CD4-positive, alpha-beta memory T cell (primary cell): ENCODE measurements at places on chromosomes 7 and 10. TPM values are rescaled to one million over a fixed set of nuclear protein-coding genes. Genes with fewer than 3 reads are reported as not detected.
A peak's percentile ranks its signal among the peaks of the same experiment; 100 is the strongest.

GRCh38 chr7:112668561-112668960 is 121.6 kb downstream of the TMEM168 start:
- no peak for DNase-seq
- H3K36me3 ChIP-seq, result no peaks in the 10 kb centered on the region
- H3K27ac ChIP-seq, result no peak overlapping the region
- H3K27me3 ChIP-seq, result no peaks in the 10 kb centered on the region
- no peaks in the 10 kb centered on the region for H3K4me1 ChIP-seq
- no peak overlapping the region for H3K4me3 ChIP-seq

- no peak overlapping the region for H3K27ac ChIP-seq
- DNase-seq, result no peak
- H3K36me3 ChIP-seq, result no peaks in the 10 kb centered on the region
- no peak overlapping the region for H3K4me3 ChIP-seq
- H3K27me3 ChIP-seq, result no peaks in the 10 kb centered on the region
Observed at GRCh38 chr7:112157072-112157471, 49.1 kb downstream of the DOCK4 start.

GRCh38 chr10:132370426-132371340 is 26.3 kb upstream of the PWWP2B start:
- H3K4me3 ChIP-seq, result no peak overlapping the region
- H3K27me3 ChIP-seq, result no peaks in the 10 kb centered on the region
- H3K27ac ChIP-seq, result no peak overlapping the region

- no peak overlapping the region for H3K27ac ChIP-seq
- no peaks in the 10 kb centered on the region for H3K36me3 ChIP-seq
- no peak for DNase-seq
- no peak overlapping the region for H3K4me3 ChIP-seq
- H3K27me3 ChIP-seq, result no peaks in the 10 kb centered on the region
Observed at GRCh38 chr10:28874210-28874609, 196.9 kb downstream of the BAMBI start.

The EPHA1 gene
- total RNA-seq, result 30.7 TPM

- H3K27ac ChIP-seq, result no peak overlapping the region
- no peak for DNase-seq
- H3K4me3 ChIP-seq, result no peak overlapping the region
- H3K36me3 ChIP-seq, result no peaks in the 10 kb centered on the region
- H3K27me3 ChIP-seq, result no peaks in the 10 kb centered on the region
- H3K4me1 ChIP-seq, result no peaks in the 10 kb centered on the region
Observed at GRCh38 chr7:118087126-118087525, 96.8 kb upstream of the LSM8 start.

DNA sequence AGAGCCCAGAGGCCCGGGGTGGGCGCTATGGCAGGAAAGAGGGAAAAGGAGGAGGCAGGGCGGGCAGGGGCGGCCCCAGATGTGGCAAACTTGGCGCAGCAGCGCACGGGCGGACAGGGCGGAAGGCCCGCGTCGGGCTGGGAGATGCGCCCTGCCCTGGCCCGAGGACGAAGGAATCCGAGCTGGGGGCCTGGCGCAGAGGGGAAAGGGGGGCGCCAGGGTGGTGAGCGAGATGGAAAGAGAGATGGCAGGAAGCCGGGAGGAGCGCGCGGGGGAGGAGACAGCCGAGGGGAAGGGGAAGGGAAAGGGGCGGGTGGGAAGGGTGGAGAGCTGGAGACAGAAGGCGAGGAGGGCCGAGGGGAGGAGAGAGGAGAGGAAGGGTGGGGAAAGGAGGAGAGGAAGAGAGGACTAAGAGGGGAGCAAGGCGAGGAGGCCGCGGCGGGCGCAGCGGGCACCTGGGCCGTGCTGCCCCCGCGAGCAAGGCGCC is at the start of gene MARVELD1:
Gene MARVELD1 (plus strand): TSS at position 392 of the 487 bp plus-strand sequence. CDS start 147 bp downstream, outside the sequence.
- H3K27me3 ChIP-seq, result no peaks in the 10 kb centered on the region
- H3K27ac ChIP-seq, result no peak within 1 kb of the TSS
- H3K4me3 ChIP-seq, result peak within 1 kb of the TSS; percentile 55
- H3K4me1 ChIP-seq, result peaks cover 6% of the 10 kb centered on the region
- H3K36me3 ChIP-seq, result no peaks in the 10 kb centered on the region

GRCh38 chr10:78650122-78650521 is 418.6 kb upstream of the ZMIZ1 start:
- H3K27me3 ChIP-seq, result no peaks in the 10 kb centered on the region
- DNase-seq, result no peak
- H3K4me1 ChIP-seq, result no peaks in the 10 kb centered on the region
- no peak overlapping the region for H3K27ac ChIP-seq

GRCh38 chr10:48224979-48225560 is 49.4 kb downstream of the FRMPD2 start:
- H3K4me3 ChIP-seq, result no peak overlapping the region
- no peak overlapping the region for H3K27ac ChIP-seq
- no peaks in the 10 kb centered on the region for H3K4me1 ChIP-seq
- no peak for DNase-seq
- no peaks in the 10 kb centered on the region for H3K27me3 ChIP-seq

GRCh38 chr7:43742692-43743091 is 13.4 kb upstream of the COA1 start:
- no peaks in the 10 kb centered on the region for H3K4me1 ChIP-seq
- H3K4me3 ChIP-seq, result no peak overlapping the region
- H3K27ac ChIP-seq, result no peak overlapping the region
- no peaks in the 10 kb centered on the region for H3K36me3 ChIP-seq

- H3K4me1 ChIP-seq, result no peaks in the 10 kb centered on the region
- no peak overlapping the region for H3K4me3 ChIP-seq
- H3K27ac ChIP-seq, result no peak overlapping the region
- H3K27me3 ChIP-seq, result no peaks in the 10 kb centered on the region
Observed at GRCh38 chr10:78339251-78339650, 305.6 kb downstream of the RPS24 start.

The NUTM2A gene
- total RNA-seq, result 1.2 TPM

The PMS2 gene
- 23.2 TPM for total RNA-seq

GRCh38 chr7:112869111-112869774 is 79.0 kb upstream of the TMEM168 start:
- H3K36me3 ChIP-seq, result no peaks in the 10 kb centered on the region
- H3K4me3 ChIP-seq, result no peak overlapping the region
- no peak overlapping the region for H3K27ac ChIP-seq
- peak; percentile 45 for DNase-seq
- peaks cover 6% of the 10 kb centered on the region for H3K4me1 ChIP-seq

GRCh38 chr10:14325325-14325955 is 5.3 kb downstream of the FRMD4A start:
- H3K36me3 ChIP-seq, result no peaks in the 10 kb centered on the region
- H3K4me3 ChIP-seq, result no peak overlapping the region
- DNase-seq, result peak; percentile 16
- H3K27ac ChIP-seq, result no peak overlapping the region

DNA sequence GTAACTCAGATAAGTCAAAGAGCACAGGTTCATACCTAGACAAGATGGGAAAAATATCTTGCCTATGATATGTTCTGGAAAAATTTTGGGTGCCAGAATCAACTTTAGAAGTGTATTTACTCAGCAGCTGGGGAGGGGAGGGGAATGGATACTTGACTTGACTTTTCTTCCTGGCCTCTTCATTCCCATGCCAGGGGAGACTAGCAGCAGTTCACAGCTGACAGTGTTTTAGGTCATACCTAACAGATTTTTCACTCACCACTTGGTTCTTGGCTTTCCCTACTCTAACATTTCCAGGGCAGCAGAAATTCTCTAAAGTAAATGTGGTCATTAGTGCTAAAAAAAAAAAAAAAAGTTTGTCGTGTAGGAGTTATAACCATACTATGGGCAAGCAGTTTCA is 46.3 kb downstream of the TAS2R16 start:
- H3K36me3 ChIP-seq, result no peaks in the 10 kb centered on the region
- no peak overlapping the region for H3K27ac ChIP-seq
- H3K4me3 ChIP-seq, result no peak overlapping the region

GRCh38 chr10:59108886-59109288 is 67.6 kb upstream of the PHYHIPL start:
- H3K4me1 ChIP-seq, result no peaks in the 10 kb centered on the region
- no peak for DNase-seq

DNA sequence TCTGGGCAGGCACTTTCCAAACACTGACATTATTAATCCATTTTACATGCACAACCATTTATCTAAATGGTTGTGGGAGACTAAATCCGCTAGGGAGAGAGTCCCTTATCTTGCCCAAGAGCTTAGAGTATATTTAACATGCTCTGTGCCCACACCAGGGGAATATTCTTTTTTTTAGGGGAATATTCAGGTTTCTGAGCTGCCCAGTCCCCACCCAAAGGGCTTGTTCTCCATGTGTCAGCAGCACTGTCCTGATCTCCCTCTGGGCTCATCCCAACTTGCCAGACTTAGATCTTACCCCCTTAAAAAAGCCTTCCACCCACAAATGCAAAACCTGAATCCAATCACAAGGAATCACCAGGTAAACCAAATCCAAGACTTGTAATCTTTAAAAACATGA is 132.1 kb downstream of the ATXN7L1 start:
- H3K27me3 ChIP-seq, result no peaks in the 10 kb centered on the region
- H3K4me3 ChIP-seq, result no peak overlapping the region
- DNase-seq, result no peak
- H3K4me1 ChIP-seq, result peaks cover 4% of the 10 kb centered on the region
- no peak overlapping the region for H3K27ac ChIP-seq
- H3K36me3 ChIP-seq, result no peaks in the 10 kb centered on the region

The SPAM1 gene
- not detected for total RNA-seq

The ABCB1 gene
- total RNA-seq, result 27.1 TPM

The FGFR2 gene
- total RNA-seq, result 0.90 TPM

The TAS2R3 gene
- 8.0 TPM for total RNA-seq

DNA sequence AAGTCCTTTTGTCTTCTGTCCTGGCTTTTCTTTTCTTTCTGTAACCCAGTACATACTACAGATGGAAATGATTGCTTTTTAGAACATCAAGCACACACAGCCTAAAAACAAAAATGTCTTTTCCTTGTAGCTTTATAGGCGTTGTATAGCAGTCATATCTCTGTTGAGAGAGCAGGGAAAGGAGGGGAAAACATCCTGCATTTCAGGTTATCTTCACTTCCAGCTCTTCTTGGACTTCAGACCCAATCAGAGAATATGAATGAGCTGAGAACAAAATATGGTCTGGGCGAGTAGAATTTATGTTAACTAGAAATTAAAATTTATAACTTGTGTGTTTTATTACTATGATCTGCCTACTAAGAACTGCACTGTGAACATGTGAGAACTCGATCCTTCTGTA is 14.7 kb downstream of the TMEM60 start:
- peaks cover 11% of the 10 kb centered on the region for H3K36me3 ChIP-seq
- no peaks in the 10 kb centered on the region for H3K27me3 ChIP-seq
- H3K4me3 ChIP-seq, result no peak overlapping the region
- no peak overlapping the region for H3K27ac ChIP-seq
- no peak for DNase-seq

GRCh38 chr7:74253835-74254128 is 417 bp downstream of the RFC2 start:
- peaks cover 22% of the 10 kb centered on the region for H3K4me1 ChIP-seq
- DNase-seq, result no peak
- peaks cover 13% of the 10 kb centered on the region for H3K36me3 ChIP-seq
- H3K27ac ChIP-seq, result peak overlapping the region; percentile 92

DNA sequence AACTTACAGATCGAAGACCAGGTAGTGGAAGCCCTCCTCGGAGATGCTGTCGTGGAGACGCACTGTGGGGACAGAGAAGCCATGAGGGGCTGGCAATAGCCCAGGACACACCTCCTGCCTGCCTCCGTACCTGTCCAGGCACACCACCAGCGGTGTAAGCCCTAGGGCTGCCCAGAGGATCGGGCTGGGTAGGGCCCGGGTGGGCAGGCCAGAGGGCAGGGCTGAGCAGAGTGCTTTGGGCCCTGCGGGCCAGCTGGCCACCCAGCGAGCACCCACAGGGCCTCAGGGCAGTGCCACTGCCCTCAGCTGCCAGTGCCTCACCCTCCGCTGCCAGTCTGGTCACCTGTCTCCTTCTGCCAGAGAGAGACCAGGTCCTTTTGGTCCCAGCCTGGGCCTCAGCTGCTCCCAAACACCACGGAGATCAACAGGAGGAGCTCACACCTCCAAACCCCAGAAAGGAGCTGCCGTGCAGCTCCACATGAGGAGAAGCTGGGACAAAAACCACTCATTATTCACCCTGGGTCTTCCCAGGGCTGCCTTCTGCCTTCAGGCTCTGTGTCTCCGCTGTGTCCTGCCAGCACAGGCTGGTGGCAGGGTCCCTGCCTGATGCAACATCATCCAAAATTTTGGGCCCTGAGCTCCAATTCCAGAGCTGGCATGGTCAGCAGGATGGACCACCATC is 58.2 kb downstream of the YKT6 start:
- no peaks in the 10 kb centered on the region for H3K36me3 ChIP-seq
- no peak overlapping the region for H3K4me3 ChIP-seq
- DNase-seq, result no peak
- no peak overlapping the region for H3K27ac ChIP-seq
- no peaks in the 10 kb centered on the region for H3K27me3 ChIP-seq

DNA sequence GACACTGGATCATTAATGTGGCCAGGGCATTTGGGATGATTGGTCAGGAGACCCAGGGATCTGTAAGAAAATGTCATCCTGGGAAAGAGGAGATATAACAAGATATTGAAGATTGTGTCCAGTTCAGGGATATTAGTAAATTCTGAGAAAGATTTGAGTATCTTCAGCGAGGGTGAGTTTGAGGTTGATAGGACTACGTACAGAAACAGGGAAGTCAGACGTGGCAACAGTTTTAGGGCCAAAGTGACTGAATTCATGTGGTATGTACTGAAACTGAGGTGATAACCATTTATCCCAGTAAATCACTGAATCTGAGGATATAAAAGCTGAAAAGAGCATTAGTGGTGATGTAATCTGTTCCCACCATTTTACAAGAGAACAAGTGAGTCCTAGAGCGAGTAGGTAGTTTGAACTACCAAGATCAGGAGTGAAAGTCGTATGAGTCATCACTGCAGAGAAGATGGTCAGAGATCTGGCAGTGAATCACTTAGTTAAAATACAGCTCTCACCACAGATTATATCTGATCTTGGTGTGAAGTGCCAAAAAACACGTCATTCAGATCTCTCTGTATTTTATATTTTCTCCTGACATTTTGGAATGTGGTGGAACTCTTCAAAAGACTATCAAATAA is 220.5 kb downstream of the CDK14 start:
- H3K27ac ChIP-seq, result no peak overlapping the region
- H3K4me3 ChIP-seq, result no peak overlapping the region
- DNase-seq, result no peak
- no peaks in the 10 kb centered on the region for H3K36me3 ChIP-seq

- no peak for DNase-seq
- peak overlapping the region; percentile 78 for H3K4me3 ChIP-seq
- peaks cover 48% of the 10 kb centered on the region for H3K4me1 ChIP-seq
- H3K36me3 ChIP-seq, result no peaks in the 10 kb centered on the region
Observed at GRCh38 chr7:39622609-39623008, 763 bp upstream of the RALA start.

DNA sequence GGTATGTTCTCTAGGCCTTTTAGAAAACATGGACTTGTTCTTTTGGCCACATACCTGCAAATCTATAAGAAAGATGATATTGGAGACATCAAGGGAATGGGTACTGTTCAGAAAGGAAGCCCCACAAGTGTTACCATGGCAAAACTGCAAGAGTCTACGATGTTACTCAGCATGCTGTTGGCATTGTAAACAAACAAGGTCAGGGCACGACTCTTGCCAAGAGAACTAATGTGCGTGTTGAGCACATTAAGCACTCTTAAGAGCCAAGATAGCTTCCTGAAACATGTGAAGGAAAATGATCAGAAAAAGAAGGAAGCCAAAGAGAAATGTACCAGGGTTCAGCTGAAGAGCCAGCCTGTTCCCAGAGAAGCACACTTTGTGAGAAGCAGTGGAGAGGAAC is 37.1 kb downstream of the SDK1 start:
- no peak for DNase-seq
- H3K4me1 ChIP-seq, result no peaks in the 10 kb centered on the region
- H3K27ac ChIP-seq, result no peak overlapping the region
- H3K4me3 ChIP-seq, result no peak overlapping the region

GRCh38 chr10:3059974-3060373 is 7.4 kb upstream of the PFKP start:
- H3K27ac ChIP-seq, result no peak overlapping the region
- H3K27me3 ChIP-seq, result peaks cover 5% of the 10 kb centered on the region
- H3K4me3 ChIP-seq, result no peak overlapping the region
- no peaks in the 10 kb centered on the region for H3K36me3 ChIP-seq

The STMP1 gene
- 29.7 TPM for total RNA-seq

The ERCC6 gene
- total RNA-seq, result 46.0 TPM
